ENCODE measurements at places on chromosomes 6 and 20.
A peak's percentile ranks its signal among the peaks of the same experiment; 100 is the strongest.

DNA sequence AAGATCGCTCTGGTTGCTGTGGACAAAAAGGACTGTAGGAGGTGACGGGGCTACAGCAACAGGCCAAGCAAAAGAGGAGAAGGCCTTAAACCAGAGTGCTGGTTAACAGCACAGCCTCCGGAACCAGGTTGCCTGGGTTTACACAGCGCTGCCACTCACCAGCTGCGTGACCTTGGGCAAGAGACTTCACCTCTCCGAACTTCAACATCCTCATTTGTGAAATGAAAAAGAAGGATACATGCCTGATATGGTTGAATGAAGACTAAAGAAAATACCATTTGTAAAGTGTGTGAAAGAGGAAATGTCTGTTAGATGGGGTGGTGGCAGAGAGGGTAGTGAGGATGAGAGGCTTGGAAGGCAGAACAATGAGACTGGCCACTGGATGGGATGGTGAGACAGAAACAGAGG is 44.9 kb downstream of the PREX1 start:
- DNase-seq, result no peak

DNA sequence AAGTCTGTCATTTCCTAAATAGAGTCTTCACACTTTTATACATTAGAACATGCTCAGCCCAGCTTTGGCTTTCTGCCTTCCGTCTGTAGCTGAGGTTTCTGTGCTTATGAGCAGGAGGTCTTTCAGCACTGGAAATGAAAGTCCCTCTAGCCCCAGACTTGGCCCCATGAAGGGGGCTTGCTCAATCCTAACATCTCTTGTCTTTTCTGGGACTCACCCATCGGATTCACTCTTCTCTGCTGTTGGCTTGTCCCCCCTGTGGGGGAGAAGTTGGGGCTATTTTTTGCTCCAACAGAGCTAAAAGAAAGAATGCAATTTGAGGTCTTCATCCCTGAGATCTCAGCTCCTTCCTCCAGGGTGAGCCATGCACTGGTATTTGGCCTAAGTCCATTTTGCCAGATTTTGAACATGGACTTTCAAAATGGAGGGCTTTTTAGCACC is 177.7 kb downstream of the MRPL14 start:
- no peak for DNase-seq

DNA sequence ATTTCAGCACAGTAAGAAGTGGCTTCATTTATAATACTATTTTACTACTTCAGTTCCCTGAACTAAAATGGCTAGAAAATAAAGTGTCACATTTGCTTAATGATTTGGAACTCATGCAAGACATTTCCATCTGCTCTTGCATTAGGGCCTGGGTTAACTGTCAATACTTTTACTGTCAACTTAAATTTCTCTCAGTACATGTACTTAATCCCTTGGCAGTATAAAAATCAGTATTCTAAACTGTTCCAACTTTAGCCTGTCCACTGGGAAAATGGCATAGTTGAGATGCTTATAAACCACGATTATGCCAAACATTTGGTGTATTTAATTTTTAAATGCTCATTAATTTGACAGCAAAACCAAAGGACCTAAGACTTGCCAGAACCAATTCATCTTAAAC is 154.5 kb downstream of the ASCC3 start:
- no peak for DNase-seq

GRCh38 chr6:25053875-25054371 is 118.2 kb upstream of the RIPOR2 start:
- DNase-seq, result no peak

DNA sequence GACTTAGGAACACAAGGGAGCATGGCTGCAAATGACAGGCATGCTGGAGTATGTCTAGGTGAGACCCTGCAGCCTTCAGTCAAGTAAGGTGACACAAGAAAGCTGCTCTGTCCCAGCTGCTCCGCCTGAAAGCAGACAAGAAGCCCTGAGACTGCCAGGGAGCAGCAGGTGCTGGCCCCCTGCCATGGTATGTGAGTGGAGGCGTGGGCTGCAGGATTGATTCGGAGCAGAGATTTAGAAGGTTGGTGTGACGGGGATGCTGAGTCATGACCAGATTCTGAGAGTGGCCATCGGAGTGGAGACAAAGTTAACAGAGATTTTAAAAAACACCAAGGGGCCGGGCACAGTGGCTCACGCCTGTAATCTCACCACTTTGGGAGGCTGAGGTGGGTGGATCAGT is 17.8 kb downstream of the LRP11 start:
- DNase-seq, result peak; percentile 82

DNA sequence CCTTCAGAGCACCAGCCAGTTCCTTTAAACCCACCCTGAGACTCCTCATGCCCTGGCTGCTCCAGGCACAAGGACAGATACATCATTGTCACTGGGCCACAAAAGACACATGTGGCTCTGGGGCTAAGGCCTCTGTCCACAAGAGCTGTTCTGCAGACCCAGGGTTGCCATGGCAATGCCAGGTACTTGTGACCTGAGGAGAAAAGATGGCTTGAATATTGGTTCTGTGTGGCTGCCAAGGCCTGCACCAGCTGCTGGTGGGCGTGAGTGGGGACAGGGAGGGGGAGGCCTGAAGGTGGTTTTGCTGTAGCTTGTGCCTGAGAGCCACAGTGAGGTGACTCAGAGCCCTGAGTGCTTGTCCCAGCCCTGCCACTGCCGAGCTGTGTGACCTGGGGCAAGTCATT is 31.8 kb downstream of the SAYSD1 start:
- DNase-seq, result peak; percentile 86

GRCh38 chr6:123288649-123289048 is 292.6 kb downstream of the CLVS2 start:
- DNase-seq, result no peak

DNA sequence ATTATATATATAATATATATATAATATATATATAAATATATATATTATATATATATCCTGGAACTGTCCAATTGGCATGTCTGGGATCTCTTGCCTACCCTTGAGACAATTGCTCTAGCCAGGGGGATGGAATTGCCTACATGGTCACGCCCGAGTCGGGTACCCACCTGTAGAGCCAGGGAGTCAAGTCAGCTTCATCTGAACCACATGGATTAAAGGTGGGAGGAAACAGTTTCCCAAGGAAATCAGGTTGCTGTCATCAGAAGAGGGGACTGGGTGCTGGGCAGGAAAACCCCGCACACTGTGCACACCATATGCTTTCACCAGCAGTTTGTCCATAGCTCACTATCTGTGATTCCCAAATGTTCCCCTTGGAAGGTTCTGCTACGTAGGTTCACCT is 252.5 kb upstream of the NOX3 start:
- DNase-seq, result no peak

DNA sequence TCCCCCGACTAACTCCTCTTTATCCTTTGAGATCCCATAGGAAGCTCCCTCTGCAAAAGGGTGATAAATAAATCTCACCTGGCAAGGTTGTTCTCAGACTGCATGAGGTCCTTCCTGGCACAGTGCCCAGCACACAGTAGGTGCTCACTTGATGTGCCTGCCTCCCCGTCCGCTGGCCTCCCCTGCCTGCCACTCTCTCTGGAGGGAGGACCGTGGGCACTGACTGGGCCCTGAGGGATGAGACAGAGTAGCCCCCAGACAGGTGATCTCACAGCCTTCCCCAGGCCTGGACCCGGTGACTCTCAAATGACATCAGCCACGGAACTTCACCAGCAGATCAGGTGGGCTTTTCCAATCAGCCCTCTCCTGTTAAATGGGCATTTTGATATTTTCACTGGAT is 57.4 kb downstream of the CHMP4B start:
- no peak for DNase-seq

- no peak for DNase-seq
These were observed 207.7 kb downstream of the MMUT start for GRCh38 chr6:49255335-49255734.

GRCh38 chr6:56649053-56649769 is 6.5 kb upstream of the DST start:
- DNase-seq, result peak; percentile 72

DNA sequence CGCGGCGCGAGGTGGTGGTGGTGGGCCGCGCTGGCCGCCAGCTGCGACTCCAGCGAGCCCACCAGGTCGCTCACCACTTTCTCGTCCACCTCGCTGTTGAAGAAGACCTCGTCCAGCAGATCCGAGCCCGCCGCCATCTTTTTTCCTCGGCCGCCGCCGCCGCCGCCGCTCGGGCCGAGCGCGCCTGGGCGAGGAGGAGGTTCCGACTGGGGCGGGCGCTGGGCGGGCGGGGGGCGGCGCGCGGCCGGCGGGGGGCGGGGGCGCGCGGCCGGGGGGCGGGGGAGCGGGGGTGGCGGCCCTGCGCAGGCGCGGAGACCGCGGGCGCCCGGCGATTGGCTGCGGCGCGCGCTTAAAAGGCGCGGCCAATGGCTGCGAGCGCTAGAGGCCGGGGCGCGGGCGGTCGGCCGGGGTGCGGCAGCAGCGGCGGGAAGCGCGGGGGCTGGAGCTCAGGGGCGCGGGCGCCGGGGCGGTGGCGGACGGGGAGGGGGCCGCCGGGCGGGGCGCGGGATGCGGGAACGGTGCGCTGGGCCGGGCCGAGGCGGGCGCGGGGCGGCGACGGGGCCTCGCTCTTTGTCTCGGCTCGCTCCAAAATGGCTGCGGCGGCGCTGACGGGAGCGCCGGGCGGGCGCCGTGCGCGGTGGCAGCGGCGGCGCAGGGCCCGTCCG is at the start of gene TAF4:
TSS of gene TAF4 (minus strand) at position 208 of the 665 bp plus-strand sequence. CDS start at position 137, 71 bp downstream.
- DNase-seq, result peak; percentile 17

GRCh38 chr6:21332077-21332476 is 261.5 kb upstream of the SOX4 start:
- DNase-seq, result no peak

All from DMS79 (cell line).